SK-MEL-5 (cell line): ENCODE measurements at places on chromosomes 2 and 18.

DNA sequence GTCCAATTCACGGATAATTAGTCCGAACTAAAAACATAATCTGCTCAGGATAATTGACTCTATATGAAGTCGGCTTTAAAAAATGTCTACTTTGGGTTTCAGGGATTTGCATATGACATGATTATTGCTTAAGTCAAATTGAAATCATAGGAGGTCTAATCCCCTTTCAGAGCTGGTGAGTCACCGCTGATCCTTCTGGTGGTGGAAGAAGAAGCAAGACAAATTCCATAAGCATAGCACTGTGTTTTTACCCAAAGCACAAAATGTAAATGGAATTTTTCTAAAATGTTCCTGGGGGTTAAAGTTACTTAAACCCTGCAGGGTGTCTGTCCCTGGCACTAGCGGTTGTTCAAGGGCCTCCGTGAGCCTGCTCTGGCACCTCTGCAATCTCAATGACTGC, 460.2 kb downstream of the LRATD1 start:
- DNase-seq = no peak

DNA sequence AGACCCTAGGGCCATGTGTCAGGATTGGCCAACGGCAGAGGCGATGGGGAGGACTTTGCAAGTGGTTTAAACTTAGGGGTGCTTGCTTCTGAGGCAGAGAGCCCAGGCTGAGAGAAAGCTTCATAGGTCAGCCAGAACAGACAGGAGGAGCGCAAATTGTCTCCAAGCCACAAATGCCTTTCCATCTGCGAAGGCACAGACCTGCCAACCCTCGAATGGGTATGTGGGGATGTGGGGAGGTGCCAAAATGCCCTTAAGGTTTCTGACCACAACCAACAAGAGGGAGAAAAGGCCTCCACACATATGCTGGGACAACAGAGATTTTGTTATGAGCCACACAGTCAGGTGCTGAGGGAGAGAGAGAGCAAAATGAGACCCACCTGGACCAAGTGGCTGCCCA, 283.6 kb downstream of the CYP26B1 start:
- no peak for DNase-seq

DNA sequence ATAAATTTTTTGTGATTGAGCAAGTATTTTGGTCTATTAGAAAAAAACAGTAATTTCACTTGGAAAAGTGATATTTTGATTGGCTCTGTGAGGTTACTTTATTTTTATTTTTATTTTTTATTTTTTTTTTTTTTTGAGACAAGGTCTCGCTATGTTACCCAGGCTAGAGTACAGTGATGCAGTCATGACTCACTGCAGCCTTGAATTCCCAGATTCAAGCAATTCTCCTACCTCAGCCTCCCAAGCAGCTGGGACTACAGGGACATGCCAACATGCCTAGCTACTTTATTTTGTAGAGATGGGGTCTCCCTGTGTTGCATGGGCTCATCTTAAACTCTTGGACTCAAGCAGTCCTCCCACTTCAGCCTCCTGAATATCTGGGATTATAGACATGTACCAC, 60.9 kb upstream of the MGAT5 start:
- no peak for DNase-seq

DNA sequence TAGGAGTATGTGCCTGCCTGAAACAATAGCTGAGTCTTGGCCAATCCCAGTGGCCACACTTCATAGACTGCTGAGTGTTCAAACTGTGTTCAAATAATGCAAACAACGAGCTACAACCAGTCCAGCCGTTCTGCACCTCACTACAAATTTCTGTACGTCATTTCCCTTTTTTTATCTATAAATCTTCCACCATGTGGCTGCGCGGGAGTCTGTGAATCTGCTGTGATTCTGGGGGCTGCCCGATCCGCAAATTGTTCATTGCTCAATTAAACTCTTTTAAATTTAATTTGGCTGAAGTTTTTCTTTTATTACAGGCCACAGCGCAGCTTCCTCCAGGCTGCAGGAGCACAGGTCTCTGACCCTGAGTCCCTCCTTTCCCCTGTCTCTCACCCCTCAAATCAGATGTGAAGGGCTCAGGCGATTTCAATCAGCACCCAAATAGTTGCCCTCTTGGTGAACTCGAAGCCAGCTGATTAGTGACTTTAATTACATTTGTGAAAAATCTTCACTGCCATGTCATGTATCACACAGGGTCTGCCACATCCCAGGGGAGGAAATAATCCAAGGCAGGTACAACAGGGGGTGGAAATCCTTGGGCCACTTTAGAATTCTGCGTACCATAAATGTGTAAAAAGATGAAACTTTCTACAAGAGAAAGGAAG, 145.6 kb downstream of the NDUFA10 start:
- no peak for DNase-seq

DNA sequence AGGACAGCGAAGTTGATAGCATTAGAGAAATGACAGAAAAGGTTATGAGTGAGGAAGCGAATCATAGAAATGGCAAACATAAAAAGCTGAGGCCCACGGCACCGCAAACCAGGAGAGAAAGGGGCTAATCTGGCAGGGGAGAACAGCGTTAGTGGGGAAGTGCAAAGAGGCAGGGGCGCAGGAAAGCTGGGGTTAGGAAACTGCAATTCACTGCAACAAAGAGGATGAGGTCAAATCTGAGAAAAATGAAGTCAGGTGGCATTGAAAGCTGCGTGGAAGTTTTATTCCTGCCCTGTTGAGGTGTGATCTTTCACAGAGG, 653 bp upstream of the ABI2 start:
- peak; percentile 7 for DNase-seq
